Right atrium auricular region (tissue), 2 donors: ENCODE measurements at places on chromosomes 4 and X. TPM values are rescaled to one million over a fixed set of nuclear protein-coding genes. Genes with fewer than 3 reads are reported as not detected.
A peak's percentile ranks its signal among the peaks of the same experiment; 100 is the strongest.

EGFL6 gene
- total RNA-seq: not detected

NPY1R gene
- total RNA-seq: 4.0 TPM

SMAD1 gene
- 12.5 TPM for total RNA-seq

IRAK1 gene
- 27.5 TPM for total RNA-seq

EPGN gene
- total RNA-seq: 3.8 TPM

ABLIM2 gene
- total RNA-seq: 5.7 TPM

CHIC2 gene
- 18.7 TPM for total RNA-seq

TMEM154 gene
- 2.0 TPM for total RNA-seq

EDNRA gene
- 72.7 TPM for total RNA-seq

DCAF8L2 gene
- not detected for total RNA-seq

CLDN2 gene
- total RNA-seq: not detected

TMSB15B gene
- 2.4 TPM for total RNA-seq

TKTL1 gene
- total RNA-seq: 4.0 TPM

MAGEE1 gene
- total RNA-seq: 2.3 TPM

RNF175 gene
- total RNA-seq: 5.3 TPM

STBD1 gene
- total RNA-seq: 28.4 TPM

PLP1 gene
- 11.9 TPM for total RNA-seq

TLL1 gene
- 4.4 TPM for total RNA-seq

- DNase-seq: no peak
- no peaks in the 10 kb centered on the region for H3K27me3 ChIP-seq
- no peaks in the 10 kb centered on the region for H3K36me3 ChIP-seq
- no peaks in the 10 kb centered on the region for H3K4me1 ChIP-seq
- no peak overlapping the region for H3K27ac ChIP-seq
Measured at GRCh38 chrX:122787231-122787630, 396.8 kb upstream of the GRIA3 start.

- no peak overlapping the region for H3K4me3 ChIP-seq
- DNase-seq: no peak
- no peaks in the 10 kb centered on the region for H3K27me3 ChIP-seq
- H3K36me3 ChIP-seq: no peaks in the 10 kb centered on the region
- no peaks in the 10 kb centered on the region for H3K4me1 ChIP-seq
Measured at GRCh38 chr4:100175858-100176257, 14.4 kb downstream of the DDIT4L start.

- H3K27ac ChIP-seq: no peak overlapping the region
- no peaks in the 10 kb centered on the region for H3K4me1 ChIP-seq
- no peaks in the 10 kb centered on the region for H3K27me3 ChIP-seq
Measured at GRCh38 chrX:8126648-8127047, 44.4 kb downstream of the VCX2 start.

GRCh38 chr4:159041054-159042034 lies 61.5 kb upstream of the RAPGEF2 start:
- H3K27me3 ChIP-seq: no peaks in the 10 kb centered on the region
- H3K4me1 ChIP-seq: no peaks in the 10 kb centered on the region

DNA sequence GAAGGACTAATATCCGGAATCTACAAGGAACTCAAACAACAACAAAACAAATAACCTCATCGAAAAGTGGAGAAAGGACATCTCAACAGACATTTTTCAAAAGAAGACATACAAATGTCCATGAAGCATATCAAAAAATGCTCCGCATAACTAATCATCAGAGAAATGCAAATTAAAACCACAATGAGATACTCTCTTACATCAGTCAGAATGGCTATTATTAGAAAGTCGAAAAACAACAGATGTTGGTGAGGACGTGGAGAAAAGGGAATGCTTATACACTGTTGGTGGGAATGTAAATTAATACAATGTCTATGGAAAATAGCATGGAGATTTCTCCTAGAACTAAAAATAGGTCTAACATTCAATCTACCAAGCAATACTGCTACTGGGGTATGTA lies 51.1 kb upstream of the MYOZ2 start:
- H3K27me3 ChIP-seq: no peaks in the 10 kb centered on the region
- H3K4me3 ChIP-seq: no peak overlapping the region
- H3K4me1 ChIP-seq: no peaks in the 10 kb centered on the region
- H3K36me3 ChIP-seq: no peaks in the 10 kb centered on the region
- H3K27ac ChIP-seq: no peak overlapping the region

- no peaks in the 10 kb centered on the region for H3K36me3 ChIP-seq
- H3K4me1 ChIP-seq: no peaks in the 10 kb centered on the region
- no peak for DNase-seq
Measured at GRCh38 chr4:153014460-153014859, 78.3 kb downstream of the FHDC1 start.

DNA sequence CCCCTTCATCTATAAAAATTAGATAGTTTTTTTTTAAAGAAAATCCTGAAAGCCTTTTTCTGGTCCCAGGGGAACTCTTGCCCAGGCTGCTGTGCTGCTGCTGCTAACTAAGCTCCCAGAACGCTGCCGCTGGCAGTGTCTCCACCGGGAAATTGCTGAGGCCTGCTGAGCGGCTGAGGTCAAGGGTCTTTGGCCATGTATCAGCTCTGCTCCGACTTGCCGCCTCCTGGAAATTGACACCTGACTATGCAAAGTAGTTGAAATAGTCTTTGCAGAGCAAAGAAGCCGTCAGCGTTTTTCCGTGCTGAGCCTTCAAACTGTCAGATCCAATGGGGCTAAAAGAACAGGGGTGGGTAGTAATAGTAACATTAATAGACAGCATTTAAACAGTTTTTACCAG lies 839 bp downstream of the QDPR start:
- no peak for DNase-seq
- peak overlapping the region; percentile 66 for H3K4me3 ChIP-seq
- H3K4me1 ChIP-seq: no peaks in the 10 kb centered on the region
- no peaks in the 10 kb centered on the region for H3K27me3 ChIP-seq
- H3K27ac ChIP-seq: peak overlapping the region; percentile 82

DNA sequence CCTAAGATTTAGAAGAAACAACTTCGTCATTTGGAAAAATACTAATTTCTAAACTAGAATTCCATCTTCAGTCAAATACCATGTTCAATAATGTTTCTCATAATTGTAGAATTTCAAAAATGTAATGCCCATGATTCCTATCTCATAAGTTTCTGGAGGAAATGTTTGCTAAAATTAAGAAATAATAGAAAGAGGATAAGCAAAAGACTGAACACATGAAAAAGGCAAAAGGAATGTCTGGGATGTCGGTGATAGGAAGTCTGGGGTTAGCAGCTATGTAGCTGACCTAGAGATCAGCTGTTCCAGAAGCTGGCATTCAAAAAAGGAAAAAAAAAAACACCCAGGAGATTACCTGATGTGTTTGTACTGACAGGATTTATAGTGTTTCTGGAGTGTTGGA lies 18.9 kb upstream of the PCDH10 start:
- DNase-seq: no peak
- H3K27me3 ChIP-seq: no peaks in the 10 kb centered on the region
- H3K36me3 ChIP-seq: no peaks in the 10 kb centered on the region
- H3K4me3 ChIP-seq: no peak overlapping the region

- H3K36me3 ChIP-seq: no peaks in the 10 kb centered on the region
- no peaks in the 10 kb centered on the region for H3K27me3 ChIP-seq
- peaks cover 5% of the 10 kb centered on the region for H3K4me1 ChIP-seq
- no peak overlapping the region for H3K27ac ChIP-seq
- no peak overlapping the region for H3K4me3 ChIP-seq
- DNase-seq: no peak
Measured at GRCh38 chr4:184983672-184984356, 34.5 kb upstream of the HELT start.

GRCh38 chrX:11760958-11761357 lies 2.9 kb downstream of the MSL3 start:
- DNase-seq: no peak
- H3K27me3 ChIP-seq: no peaks in the 10 kb centered on the region
- H3K27ac ChIP-seq: no peak overlapping the region
- H3K36me3 ChIP-seq: peaks cover 43% of the 10 kb centered on the region
- H3K4me1 ChIP-seq: peaks cover 3% of the 10 kb centered on the region

DNA sequence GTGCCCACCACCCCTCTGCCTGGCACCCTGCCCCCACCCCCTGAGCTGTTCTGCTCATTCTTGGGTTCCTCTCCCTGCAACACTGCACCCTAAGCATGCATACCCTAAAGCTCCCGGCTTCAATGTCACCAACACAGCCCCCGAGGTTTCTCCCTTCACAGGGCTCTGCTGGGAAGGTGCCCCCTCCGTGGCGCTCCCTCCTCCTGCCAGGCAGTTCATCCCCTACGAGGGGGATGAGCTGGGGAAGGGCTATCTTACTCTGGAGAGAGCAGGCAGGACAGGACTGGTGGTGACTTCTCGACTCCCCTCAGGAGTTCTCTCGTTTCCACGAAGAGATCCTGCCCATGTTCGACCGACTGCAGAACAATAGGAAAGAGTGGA lies 6.5 kb downstream of the ATP5ME start:
- no peak for DNase-seq
- peaks cover 18% of the 10 kb centered on the region for H3K36me3 ChIP-seq
- no peak overlapping the region for H3K4me3 ChIP-seq

GRCh38 chr4:53730031-53730805 lies 138.9 kb upstream of the LNX1 start:
- H3K27ac ChIP-seq: no peak overlapping the region
- no peaks in the 10 kb centered on the region for H3K4me1 ChIP-seq
- no peak overlapping the region for H3K4me3 ChIP-seq
- H3K27me3 ChIP-seq: no peaks in the 10 kb centered on the region

- no peaks in the 10 kb centered on the region for H3K27me3 ChIP-seq
- no peak for DNase-seq
- H3K36me3 ChIP-seq: no peaks in the 10 kb centered on the region
- H3K4me3 ChIP-seq: no peak overlapping the region
Measured at GRCh38 chr4:140808256-140808655, 52.1 kb upstream of the TBC1D9 start.

DNA sequence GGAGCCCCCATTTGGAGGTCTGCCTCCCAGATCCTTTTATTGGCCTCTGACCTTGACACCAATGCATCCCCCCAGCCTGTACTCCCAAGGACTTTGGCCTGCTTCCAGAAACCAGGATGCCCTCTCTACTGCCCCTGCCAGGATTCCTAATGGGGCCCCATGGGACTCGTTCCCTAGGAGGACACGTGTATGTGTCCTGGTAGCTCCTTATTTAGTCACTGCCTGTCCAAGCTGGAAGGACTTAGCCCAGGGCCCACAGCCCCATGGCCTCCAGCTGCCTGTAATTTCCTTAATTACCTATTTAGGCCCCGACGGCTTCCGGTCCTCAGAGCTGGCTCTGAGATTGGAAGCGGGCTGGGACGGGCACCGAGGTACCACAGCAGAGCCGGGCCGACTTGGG lies 9.4 kb downstream of the ATP2B3 start:
- no peaks in the 10 kb centered on the region for H3K27me3 ChIP-seq
- DNase-seq: no peak
- H3K36me3 ChIP-seq: no peaks in the 10 kb centered on the region
- H3K4me3 ChIP-seq: no peak overlapping the region
- H3K4me1 ChIP-seq: no peaks in the 10 kb centered on the region
- no peak overlapping the region for H3K27ac ChIP-seq

- H3K4me1 ChIP-seq: no peaks in the 10 kb centered on the region
- no peak for DNase-seq
- H3K4me3 ChIP-seq: no peak overlapping the region
- no peak overlapping the region for H3K27ac ChIP-seq
- no peaks in the 10 kb centered on the region for H3K36me3 ChIP-seq
Measured at GRCh38 chr4:156377036-156377710, 423.5 kb upstream of the CTSO start.

GRCh38 chr4:96093057-96093456 lies 253.2 kb downstream of the PDHA2 start:
- H3K27ac ChIP-seq: no peak overlapping the region
- H3K4me1 ChIP-seq: no peaks in the 10 kb centered on the region
- DNase-seq: no peak
- no peak overlapping the region for H3K4me3 ChIP-seq
- no peaks in the 10 kb centered on the region for H3K36me3 ChIP-seq

GRCh38 chrX:115400960-115401359 lies 111.4 kb downstream of the LUZP4 start:
- H3K36me3 ChIP-seq: no peaks in the 10 kb centered on the region
- no peaks in the 10 kb centered on the region for H3K27me3 ChIP-seq
- no peak overlapping the region for H3K27ac ChIP-seq
- no peak overlapping the region for H3K4me3 ChIP-seq

DNA sequence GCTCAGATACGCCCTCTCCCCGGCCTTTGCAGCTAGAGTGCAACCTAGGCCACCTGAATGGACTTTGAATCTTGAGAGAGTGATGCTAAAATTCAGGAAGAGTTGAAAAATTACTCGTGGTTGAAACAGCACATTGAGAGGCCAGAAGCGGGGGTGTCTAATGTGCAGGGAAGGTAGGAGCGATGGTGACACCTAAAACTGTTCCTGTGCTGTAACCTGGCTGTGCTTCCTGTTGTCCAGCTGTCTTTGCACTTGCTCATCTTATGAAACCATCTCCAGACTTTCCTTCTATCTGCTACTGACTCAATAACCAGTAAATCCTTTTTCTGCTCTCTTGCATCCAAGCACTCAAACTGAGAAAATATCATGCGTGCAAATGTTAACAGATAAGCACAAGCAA lies 106.4 kb upstream of the RPS6KA3 start:
- DNase-seq: no peak
- no peaks in the 10 kb centered on the region for H3K27me3 ChIP-seq
- H3K36me3 ChIP-seq: no peaks in the 10 kb centered on the region

GRCh38 chrX:101219864-101220346 lies 319 bp downstream of the DRP2 start:
- H3K36me3 ChIP-seq: no peaks in the 10 kb centered on the region
- H3K27ac ChIP-seq: no peak overlapping the region
- H3K4me3 ChIP-seq: no peak overlapping the region
- no peaks in the 10 kb centered on the region for H3K4me1 ChIP-seq

- H3K36me3 ChIP-seq: no peaks in the 10 kb centered on the region
- H3K4me3 ChIP-seq: no peak overlapping the region
- H3K27me3 ChIP-seq: no peaks in the 10 kb centered on the region
- H3K27ac ChIP-seq: no peak overlapping the region
- no peaks in the 10 kb centered on the region for H3K4me1 ChIP-seq
Measured at GRCh38 chr4:134154097-134154496, 47.5 kb downstream of the PABPC4L start.

GRCh38 chr4:140256941-140257340 lies 103.0 kb upstream of the MAML3 start:
- peaks cover 15% of the 10 kb centered on the region for H3K4me1 ChIP-seq
- no peak overlapping the region for H3K4me3 ChIP-seq

- no peaks in the 10 kb centered on the region for H3K4me1 ChIP-seq
- no peaks in the 10 kb centered on the region for H3K36me3 ChIP-seq
- no peaks in the 10 kb centered on the region for H3K27me3 ChIP-seq
- DNase-seq: no peak
Measured at GRCh38 chr4:34629451-34629850, 1614.9 kb downstream of the ARAP2 start.

GRCh38 chr4:82320351-82320750 lies 53.4 kb downstream of the HNRNPD start:
- no peak overlapping the region for H3K4me3 ChIP-seq
- DNase-seq: no peak
- H3K4me1 ChIP-seq: no peaks in the 10 kb centered on the region
- H3K27me3 ChIP-seq: no peaks in the 10 kb centered on the region
- H3K27ac ChIP-seq: no peak overlapping the region
- H3K36me3 ChIP-seq: no peaks in the 10 kb centered on the region

GRCh38 chr4:165355900-165356300 lies 22.9 kb upstream of the CPE start:
- H3K27me3 ChIP-seq: no peaks in the 10 kb centered on the region
- H3K36me3 ChIP-seq: no peaks in the 10 kb centered on the region
- no peak overlapping the region for H3K4me3 ChIP-seq
- DNase-seq: no peak
- H3K27ac ChIP-seq: no peak overlapping the region

GRCh38 chr4:148849581-148849980 lies 407.4 kb upstream of the NR3C2 start:
- H3K4me3 ChIP-seq: no peak overlapping the region
- no peaks in the 10 kb centered on the region for H3K27me3 ChIP-seq
- H3K27ac ChIP-seq: no peak overlapping the region
- no peak for DNase-seq
- H3K36me3 ChIP-seq: no peaks in the 10 kb centered on the region

- H3K4me3 ChIP-seq: no peak overlapping the region
- no peak for DNase-seq
- no peak overlapping the region for H3K27ac ChIP-seq
- H3K4me1 ChIP-seq: peaks cover 7% of the 10 kb centered on the region
- H3K36me3 ChIP-seq: no peaks in the 10 kb centered on the region
Measured at GRCh38 chr4:26362745-26363439, 42.1 kb downstream of the RBPJ start.
